ENCODE measurements at places on chromosomes 2 and 18.

DNA sequence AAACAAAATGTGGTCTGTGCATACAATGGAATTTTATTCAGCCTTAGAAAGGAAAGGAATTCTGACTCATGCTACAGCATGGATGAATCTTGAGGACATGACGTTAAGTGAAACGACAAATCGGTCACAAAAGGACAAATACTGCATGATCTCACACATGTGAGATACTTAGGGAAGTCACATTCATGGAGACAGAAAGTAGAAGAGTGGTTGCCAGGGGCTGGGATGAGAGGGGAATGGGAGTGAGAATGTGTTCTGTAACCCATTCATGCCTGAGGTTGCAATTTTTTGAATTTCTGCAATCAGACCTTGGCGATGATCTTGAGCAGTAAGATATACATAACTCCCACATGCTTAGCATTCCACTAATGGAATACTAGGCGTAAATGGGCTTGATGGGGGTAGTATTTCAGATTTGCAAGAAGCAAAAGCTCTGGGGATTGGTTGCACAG, 22.0 kb downstream of the FHL2 start:
- no peak for DNase-seq

- DNase-seq, result no peak
Measured at GRCh38 chr2:84821806-84822205, 59.1 kb downstream of the TRABD2A start.

DNA sequence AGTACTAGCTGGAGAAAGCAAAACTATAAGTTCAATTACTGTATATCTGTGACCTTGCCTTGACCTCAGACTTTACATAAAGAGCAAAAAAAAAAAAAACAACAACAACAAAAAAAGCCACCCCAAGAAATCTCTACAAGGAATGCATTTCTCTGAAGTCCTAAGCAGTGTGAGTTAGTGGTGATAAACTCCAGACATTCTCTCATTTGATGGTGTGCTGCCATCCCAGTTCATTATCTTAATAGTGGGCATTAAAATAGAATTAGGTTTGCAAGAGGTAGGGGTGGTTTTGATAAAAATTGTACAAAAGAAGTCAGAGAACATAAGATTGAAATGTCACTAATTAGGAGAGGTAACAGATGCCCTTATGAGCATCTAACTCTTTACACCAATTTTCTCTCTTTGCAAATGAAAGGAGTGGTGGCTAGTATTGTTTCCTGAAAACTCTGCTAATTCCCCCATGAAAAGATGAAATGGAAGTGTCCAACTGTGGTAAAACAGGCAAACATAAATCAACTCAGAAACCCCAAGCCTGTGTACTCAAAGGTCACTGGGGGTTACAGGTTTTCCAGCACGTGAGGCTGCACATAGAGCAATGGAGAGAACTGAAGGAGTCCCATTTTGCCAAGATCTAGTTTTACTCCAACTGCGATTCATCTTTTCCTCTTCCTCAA, 131.9 kb downstream of the MEIS1 start:
- DNase-seq, result no peak

GRCh38 chr2:33786881-33787280, 187.8 kb upstream of the FAM98A start:
- DNase-seq, result no peak

DNA sequence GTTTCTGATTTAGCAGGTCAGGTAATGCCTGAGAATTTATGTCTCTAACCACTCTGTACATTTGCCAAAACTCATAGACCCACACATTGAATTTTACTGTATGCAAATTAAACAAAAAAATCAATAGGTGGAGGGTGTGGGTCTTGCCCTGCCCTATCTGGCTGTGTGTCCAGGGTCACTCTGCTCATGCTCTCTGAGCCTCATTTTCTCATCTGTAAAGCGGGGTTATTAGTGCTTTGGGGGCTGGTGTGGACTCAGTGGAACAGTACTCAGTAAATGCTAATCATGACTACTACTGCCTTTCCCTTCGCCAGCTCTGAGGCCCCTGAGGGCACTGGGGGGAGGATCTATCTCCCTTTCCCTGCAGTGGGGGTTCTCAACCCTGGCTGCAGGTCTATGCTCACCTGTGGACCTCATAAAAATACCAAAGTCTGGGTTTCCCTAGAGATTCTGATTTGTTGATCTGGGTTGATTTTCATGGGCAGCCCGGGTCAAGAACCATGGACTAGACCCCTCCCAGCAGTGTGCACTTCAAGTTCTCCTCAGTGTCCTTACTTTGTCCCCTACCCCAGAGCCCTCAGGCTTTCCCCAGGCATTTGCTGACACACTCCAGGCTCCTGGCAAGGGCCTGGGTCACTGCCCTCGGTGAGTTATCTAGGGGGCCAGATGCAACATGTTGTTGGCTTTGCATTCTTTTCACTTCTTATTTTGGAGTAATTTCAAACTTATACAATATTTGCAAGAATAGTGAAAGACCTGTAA, 27.5 kb downstream of the MTHFD2 start:
- no peak for DNase-seq

GRCh38 chr2:20957788-20958525, 85.9 kb downstream of the APOB start:
- no peak for DNase-seq

- DNase-seq, result no peak
Measured at GRCh38 chr2:206764673-206765241, 371 bp downstream of the MDH1B start.

DNA sequence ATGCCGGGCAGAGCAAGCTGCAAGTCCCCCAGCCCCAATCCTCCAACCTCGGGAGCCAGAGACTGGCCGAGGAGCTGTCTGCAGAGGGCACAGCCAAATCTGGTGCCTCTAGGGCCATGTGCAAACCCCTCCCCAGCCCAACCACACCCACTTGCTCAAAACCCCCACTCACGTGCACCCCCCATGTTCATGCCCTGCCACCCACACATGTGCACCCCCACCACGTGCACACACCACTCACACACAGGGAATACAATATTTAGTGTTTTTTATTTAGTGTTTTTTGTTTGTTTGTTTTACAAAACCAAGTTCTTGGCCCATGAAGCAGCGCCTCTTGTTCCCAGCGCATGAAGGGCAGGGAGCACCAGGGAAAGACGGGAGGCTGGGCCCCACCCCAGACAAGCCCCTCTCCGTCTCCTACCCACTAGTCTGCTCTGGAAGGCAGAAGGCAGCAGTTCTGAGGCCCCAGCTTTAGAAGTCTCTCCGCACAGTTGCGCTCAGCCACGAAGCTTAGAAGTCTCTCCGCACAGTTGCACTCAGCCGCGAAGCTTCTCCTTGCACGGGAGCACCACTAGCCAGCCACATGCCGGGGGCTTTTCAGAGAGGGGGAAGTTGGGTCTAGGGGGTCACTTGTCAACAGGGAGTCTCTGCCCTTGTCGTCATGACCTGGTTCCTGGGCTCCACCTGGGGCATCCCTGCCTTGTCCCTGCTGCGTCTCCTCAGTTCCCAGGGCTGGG, 276.1 kb upstream of the HDAC4 start:
- DNase-seq, result no peak

DNA sequence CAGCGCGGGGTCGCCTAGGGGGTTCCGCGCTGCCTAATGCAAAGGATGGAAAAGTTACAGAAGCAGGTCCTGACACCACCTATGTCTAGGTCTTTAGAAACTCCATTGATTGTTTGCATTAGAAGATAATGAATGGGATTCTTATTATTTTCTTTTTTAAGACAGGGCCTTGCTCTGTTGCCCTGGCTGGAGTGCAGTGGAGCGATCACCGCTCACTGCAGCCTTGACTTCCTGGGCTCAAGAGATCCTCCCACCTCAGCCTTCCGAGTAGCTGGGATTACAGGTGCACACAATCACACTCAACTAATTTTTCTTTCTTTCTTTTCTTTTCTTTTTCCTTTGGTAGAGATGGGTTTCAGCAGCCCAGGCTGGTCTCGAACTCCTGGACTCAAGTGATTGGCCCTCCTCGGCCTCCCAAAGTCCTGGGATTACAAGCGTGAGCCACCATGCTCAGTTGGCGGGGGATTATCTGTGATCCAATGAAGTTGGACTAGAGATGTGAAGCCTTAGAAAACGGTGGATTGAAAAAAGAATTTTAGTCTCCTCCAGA, 761 bp upstream of the IDH1 start:
- no peak for DNase-seq

- no peak for DNase-seq
Measured at GRCh38 chr2:112750560-112750843, 13.9 kb downstream of the CKAP2L start.

- DNase-seq, result no peak
Measured at GRCh38 chr2:216774620-216775019, 79.3 kb upstream of the IGFBP5 start.

DNA sequence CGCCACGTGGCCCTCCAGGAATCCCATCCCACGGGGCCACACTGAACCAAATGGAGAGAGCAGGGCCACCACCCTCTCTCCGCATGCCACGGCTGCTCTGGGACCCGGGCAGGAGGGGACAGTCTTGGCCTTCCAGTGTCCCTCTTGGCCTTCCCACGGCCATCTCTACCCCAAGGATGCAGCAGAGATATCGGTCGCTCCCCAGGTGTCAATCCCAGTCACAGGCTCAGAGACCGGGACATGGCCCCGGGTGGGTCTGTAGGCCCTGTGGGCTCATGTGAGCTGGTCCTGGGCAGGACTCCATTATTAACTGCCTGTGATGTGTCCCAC, 15.3 kb downstream of the CAPN10 start:
- no peak for DNase-seq

DNA sequence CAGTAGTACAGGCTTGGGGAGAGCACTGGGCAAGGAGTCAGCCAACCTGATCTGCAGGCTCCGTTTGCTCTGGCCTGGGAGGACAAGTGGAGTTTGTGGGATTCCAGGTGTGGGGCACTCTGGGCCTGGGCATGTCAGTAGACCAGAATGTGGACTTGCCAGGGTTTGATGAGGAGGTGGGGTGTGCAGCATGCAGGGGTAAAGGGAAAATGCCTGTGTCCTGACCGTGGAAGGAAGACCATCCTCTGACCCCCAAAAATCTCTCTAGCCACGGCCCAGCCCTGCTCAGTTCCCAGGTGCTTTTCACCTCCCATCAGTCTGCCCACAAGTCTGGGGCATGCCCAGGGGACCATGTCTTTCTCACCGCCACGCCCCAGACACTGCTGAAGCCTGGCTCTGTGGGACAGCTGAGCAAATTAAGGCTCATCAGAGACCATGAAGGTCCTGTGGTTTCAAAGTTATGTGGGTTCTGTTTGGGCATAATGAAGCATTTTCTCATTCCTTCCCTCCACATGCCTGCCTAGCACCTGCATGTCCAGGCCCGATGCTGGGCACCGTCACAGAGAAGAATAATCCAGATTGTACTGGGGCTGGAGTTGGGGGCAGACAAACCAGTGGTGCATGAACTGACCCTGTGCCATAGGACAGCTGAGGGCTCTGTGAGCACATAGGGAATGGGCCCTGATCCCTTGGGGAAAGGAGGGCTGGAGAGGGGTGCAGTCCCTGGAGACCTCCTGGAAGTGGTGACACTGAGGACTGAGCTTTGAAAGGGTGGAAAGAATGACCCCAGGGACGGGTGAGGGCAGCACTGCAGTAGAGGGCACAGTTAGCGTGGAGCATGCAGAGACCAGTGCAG, 6.5 kb upstream of the KCNF1 start:
- no peak for DNase-seq

DNA sequence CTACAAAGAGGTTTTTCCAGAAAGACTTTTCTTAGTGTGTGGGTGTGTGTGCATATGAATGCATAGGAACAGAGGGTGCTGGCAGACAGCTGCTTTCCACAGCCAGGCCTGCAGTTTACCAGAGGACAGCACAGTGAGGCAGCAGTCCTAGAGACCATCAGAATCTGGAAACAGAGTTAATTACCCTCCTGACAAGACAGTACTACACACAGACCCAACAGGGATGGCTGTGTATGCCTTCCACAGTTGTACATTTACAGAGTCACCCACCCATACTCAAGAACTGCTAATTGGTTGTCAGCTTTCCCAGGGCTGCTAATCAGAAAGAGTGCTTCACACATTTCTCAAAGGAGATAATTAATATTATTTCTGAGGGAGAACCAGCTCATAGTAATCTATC, 104.7 kb downstream of the FEZ2 start:
- no peak for DNase-seq

DNA sequence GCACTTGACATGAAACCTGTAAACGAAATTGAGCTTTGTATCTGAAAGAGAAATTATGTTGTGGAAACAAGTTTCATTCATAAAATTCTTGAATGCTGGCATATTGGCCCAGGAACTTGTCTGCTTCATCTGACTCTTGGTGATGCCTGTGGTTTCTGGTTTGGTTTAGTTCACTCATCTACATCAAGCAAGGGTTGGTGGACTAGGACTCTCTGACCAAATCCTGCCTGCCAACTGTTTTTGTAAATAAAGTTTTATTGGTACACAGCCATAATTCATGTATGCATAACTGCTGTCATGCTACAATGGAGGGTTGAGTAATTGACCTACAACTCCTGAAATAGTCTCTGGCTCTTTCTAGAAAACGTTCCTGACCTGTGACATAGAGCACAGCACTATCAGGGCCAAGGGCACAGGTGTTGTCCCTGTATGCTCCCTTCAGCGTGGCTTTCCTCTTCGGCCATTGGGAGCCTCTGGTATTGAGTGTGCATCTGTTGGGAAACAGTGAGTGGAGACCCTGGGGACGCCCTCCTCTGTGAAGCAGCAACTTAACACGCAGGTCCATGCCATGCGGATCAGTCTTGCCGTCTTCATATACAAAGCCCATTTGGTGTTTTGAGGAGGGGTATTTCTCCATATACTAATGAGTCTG, 226.3 kb downstream of the SH3RF3 start:
- no peak for DNase-seq

DNA sequence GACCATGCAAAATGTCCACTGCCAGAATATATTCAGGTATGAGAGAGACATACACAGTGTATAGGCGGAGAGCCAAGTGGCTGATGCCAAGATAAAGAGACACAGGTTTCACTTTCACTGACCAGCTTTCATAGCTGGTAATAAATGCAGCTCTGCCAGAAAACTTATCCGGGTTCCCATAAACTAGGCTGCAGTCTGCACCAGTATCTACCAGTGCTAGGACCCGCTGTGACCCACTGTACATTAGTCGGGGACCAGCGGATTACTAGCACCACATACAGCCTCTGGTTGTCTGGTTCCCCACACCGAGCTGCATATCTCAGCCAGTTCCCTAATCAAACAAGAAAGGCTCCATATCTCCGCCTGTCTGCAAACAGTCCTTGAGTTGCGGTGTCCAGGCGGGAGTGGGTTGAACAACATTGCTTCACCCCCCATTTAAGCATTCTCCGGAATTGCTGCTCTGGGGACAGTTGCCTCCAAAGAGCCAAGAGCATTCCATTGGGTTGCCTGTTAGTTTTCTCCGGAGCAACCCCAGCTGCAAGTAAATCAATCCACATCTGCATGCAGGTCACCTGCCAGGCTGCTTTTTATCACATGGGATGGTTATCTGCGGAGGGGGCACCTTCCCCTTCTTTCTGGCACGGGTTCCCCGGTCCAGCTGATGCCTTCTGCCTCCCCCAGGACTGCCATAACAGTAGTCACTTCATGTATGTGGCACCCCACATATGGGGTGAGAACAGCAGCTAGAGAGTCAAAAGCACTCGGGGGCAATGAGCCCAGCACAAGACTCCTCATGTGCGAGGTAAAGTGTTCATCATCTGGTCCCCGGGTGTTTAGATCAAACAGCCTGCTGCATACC, 18.0 kb upstream of the KLHL23 start:
- DNase-seq, result no peak

GRCh38 chr2:54750040-54750439, 26.6 kb downstream of the EML6 start:
- DNase-seq, result no peak

- no peak for DNase-seq
Measured at GRCh38 chr2:54332386-54332785, 76.4 kb upstream of the TSPYL6 start.
